Prostate gland (tissue), 2 donors: ENCODE measurements at places on chromosomes 1 and 21.

GRCh38 chr1:40662864-40663263, 2.6 kb downstream of the RIMS3 start:
- no peak for DNase-seq

DNA sequence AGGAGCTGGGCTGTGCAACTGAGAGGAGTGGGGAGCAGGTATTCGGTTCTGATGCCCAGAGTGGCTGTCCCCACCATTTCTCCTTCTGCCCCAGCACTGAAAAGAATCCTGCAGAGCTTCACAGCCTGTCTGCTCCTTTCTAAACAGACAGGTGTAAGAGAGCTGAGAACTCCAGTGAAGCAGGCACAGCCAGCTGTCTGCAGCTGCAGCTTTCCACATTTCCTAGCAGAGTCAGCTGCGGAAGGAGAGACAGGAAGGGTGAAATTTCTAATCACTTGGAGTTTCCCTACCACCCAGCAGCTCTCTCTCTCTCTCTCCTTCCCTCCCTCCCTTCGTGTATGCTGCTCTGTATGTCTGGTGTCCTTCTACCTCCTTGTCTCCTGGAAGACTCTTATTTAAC, 40.5 kb upstream of the GJB5 start:
- DNase-seq: no peak

- no peak for DNase-seq
Observed at GRCh38 chr1:98792123-98792522, 130.6 kb downstream of the SNX7 start.

GRCh38 chr1:119941392-119941791, 45.1 kb upstream of the ADAM30 start:
- DNase-seq: no peak
